Muscle of leg (tissue), 16 donors: ENCODE measurements at places on chromosomes 11 and 22. TPM values are rescaled to one million over a fixed set of nuclear protein-coding genes. Genes with fewer than 3 reads are reported as not detected.
A peak's percentile ranks its signal among the peaks of the same experiment; 100 is the strongest.

The GAS2 gene
- polyA plus RNA-seq: 8.4 TPM

GRCh38 chr22:38799265-38800002 is 5.5 kb upstream of the DNAL4 start:
- no peak overlapping the region for H3K4me3 ChIP-seq
- H3K36me3 ChIP-seq: no peaks in the 10 kb centered on the region
- no peak overlapping the region for H3K27ac ChIP-seq
- peaks cover 19% of the 10 kb centered on the region for H3K27me3 ChIP-seq
- no peak for DNase-seq

GRCh38 chr11:68373189-68373814 is 60.9 kb downstream of the LRP5 start:
- H3K27me3 ChIP-seq: no peaks in the 10 kb centered on the region
- H3K4me3 ChIP-seq: no peak overlapping the region
- H3K36me3 ChIP-seq: peaks cover 43% of the 10 kb centered on the region
- peak; percentile 94 for DNase-seq
- peaks cover 92% of the 10 kb centered on the region for H3K4me1 ChIP-seq

The CENPM gene
- 9.3 TPM for polyA plus RNA-seq

The RAG1 gene
- polyA plus RNA-seq: 12.4 TPM

DNA sequence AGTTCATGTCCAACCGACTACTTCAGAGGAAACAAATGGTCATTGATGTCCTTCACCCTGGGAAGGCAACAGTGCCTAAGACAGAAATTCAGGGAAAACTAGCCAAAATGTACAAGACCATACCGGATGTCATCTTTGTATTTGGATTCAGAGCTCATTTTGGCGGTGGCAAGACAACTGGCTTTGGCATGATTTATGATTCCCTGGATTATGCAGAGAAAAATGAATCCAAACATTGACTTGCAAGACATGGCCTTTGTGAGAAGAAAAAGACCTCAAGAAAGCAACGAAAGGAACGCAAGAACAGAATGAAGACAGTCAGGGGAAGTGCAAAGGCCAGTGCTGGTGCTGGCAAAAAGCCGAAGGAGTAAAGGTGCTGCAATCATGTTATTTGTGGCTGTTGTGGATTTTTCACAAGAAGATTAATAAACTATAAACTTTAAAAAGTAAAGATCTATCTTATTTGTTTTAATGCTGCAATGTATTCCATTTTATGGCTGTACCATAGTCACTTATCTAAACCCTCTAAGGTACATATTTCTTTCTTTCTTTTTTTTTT is 20.1 kb upstream of the HIPK3 start:
- H3K36me3 ChIP-seq: no peaks in the 10 kb centered on the region
- no peak overlapping the region for H3K27ac ChIP-seq
- no peak overlapping the region for H3K4me3 ChIP-seq
- H3K27me3 ChIP-seq: no peaks in the 10 kb centered on the region
- no peak for DNase-seq

DNA sequence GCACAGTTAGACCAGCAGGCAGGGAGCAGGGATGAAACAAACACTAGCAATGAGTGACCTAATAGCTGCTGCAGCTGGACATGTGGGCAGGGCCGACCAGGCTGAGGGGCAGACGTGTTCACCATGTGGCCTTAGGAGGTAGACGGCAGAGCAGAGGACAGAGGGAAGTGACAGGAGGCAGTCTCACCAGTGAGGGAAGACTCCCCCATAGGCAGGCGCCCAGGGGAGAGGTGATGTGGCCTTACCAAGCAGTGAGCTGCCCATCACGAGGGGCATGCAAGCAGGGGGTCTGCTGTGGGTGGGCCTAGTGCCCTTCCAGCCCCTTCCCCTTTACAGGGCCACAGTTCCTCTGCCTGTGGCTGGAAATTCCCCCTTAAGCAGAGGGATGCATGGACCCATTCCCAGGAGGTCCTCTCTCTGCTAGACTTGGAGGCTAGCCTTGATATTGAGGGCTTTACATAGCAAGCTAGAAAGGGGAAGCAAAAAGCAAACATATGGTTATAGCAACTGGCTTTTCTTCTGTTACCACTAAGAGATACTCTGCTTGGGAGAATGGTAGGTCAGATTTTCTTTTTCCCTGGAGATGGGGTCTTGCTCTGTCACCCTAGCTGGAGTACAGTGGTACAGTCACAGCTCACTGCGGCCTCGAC is 67.6 kb downstream of the MPPED1 start:
- H3K27me3 ChIP-seq: no peaks in the 10 kb centered on the region
- peaks cover 14% of the 10 kb centered on the region for H3K4me1 ChIP-seq
- no peak overlapping the region for H3K4me3 ChIP-seq

DNA sequence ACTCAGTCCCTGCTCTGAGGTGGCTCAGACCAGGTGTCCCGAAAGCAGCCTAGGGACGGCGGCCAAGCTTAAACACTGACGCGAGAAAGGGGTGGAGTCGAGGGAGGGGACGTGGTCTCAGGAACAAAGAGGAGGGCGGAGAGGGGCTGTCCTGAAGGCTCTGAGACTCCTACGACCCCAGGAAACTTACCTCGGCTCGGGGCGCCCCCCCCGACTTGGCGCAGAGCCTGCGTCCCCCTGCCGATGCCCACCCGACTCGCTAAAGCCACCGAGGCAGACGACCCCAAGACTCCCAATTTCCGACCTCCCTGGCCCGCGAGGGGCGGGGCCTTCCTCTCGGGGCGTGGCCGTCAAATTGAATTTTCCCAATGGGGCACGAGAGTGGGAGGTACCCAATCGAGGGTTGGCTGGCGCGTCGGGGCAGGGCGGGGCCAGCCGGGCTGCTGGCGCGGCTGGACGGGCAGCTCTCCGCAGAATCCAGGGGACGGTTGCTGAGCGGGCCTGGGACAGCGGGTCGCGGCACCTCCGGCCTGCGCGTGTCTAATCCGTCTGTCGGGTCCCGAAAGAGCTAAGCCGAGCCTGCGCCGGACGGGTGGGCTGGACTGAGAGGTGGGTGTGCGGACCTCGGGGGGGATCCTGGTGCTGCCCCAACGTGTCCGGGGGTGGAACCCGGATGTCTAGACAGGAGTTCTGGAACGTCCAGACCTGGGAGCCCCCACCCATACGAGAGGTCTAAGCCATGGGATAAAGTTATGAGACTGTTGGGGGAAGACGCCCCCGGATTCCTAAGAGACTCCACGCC is at the start of gene SMTN:
Gene SMTN, plus strand, starts transcription at position 471 of the 802 bp plus-strand sequence. CDS start 1,941 bp downstream, outside the sequence.
- no peaks in the 10 kb centered on the region for H3K27me3 ChIP-seq
- peaks cover 18% of the 10 kb centered on the region for H3K36me3 ChIP-seq
- peak; percentile 97 for DNase-seq
- peak within 1 kb of the TSS; percentile 94 for H3K27ac ChIP-seq

GRCh38 chr22:39898997-39899396 is 1.9 kb upstream of the GRAP2 start:
- H3K4me1 ChIP-seq: no peaks in the 10 kb centered on the region
- no peak overlapping the region for H3K4me3 ChIP-seq
- no peaks in the 10 kb centered on the region for H3K36me3 ChIP-seq
- DNase-seq: peak; percentile 72
- H3K27ac ChIP-seq: no peak overlapping the region

DNA sequence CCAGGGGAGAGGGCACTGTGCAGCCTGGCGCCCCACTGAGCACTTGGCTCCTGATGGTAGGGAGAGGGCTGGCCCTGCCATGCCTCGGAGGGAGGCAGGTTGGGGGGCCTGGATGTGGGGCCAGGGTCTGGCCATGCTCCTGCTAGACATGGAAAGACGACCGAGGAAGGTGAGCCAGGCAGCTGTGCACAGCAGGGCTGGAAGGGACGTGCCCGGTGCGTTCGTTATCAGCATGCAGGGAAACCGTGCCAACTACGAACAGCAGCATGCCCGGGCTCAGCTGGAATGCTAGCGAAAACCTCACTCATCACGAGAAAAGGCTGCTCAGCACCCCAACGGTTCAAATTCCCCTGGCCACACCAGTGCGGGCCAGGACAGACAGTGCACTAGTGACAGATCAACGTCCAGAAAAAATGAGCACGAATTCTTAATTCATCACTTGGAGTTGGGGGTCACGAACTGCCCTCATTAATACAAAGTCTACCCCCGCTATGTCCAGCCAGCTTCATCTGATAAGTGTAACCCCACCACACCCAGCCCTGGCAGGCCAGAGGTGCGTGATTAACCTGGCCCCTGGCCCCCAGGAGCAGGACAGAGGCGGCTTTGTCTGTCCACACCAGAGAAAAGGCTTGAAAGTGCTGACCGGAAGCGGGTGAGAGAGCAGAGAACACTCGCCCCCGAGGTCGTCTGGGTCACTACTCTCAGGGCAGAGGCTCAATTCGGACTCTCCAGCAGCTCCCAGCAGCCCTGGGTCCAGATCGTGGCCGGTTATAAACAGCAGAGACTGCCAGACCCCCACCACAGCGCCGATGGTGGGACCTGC is 84.2 kb downstream of the CELSR1 start:
- no peaks in the 10 kb centered on the region for H3K36me3 ChIP-seq
- no peak for DNase-seq
- H3K27ac ChIP-seq: no peak overlapping the region
- peaks cover 11% of the 10 kb centered on the region for H3K4me1 ChIP-seq

GRCh38 chr11:99268886-99269285 is 248.1 kb downstream of the CNTN5 start:
- H3K36me3 ChIP-seq: no peaks in the 10 kb centered on the region
- H3K4me3 ChIP-seq: no peak overlapping the region
- no peaks in the 10 kb centered on the region for H3K4me1 ChIP-seq
- no peak for DNase-seq

- no peak overlapping the region for H3K27ac ChIP-seq
- H3K36me3 ChIP-seq: peaks cover 68% of the 10 kb centered on the region
- peaks cover 44% of the 10 kb centered on the region for H3K4me1 ChIP-seq
- no peaks in the 10 kb centered on the region for H3K27me3 ChIP-seq
- no peak for DNase-seq
Observed at GRCh38 chr11:73976451-73977151, 6.0 kb downstream of the UCP2 start.

- no peak for DNase-seq
- no peak overlapping the region for H3K4me3 ChIP-seq
- peaks cover 7% of the 10 kb centered on the region for H3K36me3 ChIP-seq
- H3K27ac ChIP-seq: no peak overlapping the region
- H3K4me1 ChIP-seq: peaks cover 12% of the 10 kb centered on the region
Observed at GRCh38 chr11:61390161-61390560, 2.2 kb upstream of the TMEM216 start.

- H3K4me1 ChIP-seq: no peaks in the 10 kb centered on the region
- no peak for DNase-seq
- H3K27ac ChIP-seq: no peak overlapping the region
- H3K36me3 ChIP-seq: peaks cover 16% of the 10 kb centered on the region
- H3K4me3 ChIP-seq: no peak overlapping the region
Observed at GRCh38 chr11:75265851-75266531, 25.4 kb downstream of the TPBGL start.

The CNIH2 gene
- polyA plus RNA-seq: 3.7 TPM

The ENTHD1 gene
- polyA plus RNA-seq: not detected

The FAM111B gene
- 14.4 TPM for polyA plus RNA-seq

The PDE3B gene
- polyA plus RNA-seq: 2.2 TPM

DNA sequence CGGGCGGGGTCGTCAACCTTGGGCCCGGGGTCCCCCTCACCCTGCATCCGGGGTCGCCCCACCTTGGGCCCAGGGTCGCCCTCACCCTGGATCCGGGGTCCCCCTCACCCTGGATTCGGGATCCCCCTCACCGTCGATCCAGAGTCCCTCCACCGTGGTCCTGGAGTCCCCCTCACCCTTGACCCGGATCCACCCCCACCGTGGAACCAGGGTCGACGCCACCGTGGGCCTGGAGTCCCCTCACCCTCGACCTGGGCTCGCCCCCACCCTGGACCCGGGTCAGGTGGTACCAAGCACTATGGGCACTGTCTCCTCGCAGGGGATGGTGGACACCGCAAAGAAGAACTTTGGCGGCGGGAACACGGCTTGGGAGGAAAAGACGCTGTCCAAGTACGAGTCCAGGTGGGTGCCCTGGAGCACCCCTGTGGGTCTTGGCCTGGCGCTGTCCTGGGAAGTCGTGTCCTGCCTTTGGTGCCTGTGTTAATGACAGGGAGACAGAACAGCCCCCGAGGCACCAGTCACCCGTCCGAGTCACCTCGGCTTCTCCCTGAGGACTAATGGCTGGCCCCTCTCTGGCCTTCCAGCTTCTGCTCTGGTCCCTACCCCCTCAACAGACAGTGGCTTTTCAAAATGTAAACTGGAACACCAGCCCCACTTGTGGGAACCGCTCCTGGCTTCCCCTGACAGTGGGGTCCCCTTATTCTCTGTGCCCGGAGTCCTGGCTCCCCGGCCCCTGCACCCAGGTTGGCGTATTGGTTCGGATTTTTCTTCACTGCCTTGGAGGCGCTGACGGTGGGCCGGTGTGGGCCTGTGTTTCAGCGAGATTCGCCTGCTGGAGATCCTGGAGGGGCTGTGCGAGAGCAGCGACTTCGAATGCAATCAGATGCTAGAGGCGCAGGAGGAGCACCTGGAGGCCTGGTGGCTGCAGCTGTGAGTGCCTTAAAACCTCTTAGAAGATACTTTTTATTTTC is 762 bp downstream of the CRELD2 start:
- peak overlapping the region; percentile 59 for H3K4me3 ChIP-seq
- H3K27me3 ChIP-seq: no peaks in the 10 kb centered on the region
- H3K36me3 ChIP-seq: peaks cover 23% of the 10 kb centered on the region
- no peak for DNase-seq

DNA sequence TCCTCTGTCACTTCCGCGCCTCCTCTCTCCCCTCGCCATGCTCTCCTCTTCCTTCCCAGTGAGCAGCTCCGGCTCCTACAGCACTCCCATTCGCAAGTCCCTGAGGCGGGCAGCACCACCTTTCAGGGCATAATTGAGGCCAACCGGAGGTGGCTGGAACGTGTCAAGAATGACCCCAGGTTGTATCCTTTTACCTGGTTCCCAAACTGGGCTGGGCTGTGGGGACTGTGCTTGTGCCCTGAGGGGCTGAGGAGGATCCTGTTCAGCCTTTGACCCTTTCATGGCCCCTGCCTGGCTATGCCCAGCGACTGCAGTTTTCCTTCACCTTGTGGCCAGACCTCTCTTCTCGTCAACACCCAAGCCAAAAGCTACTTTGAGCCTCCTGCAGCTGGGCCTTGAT is 84.1 kb downstream of the CEP164 start:
- H3K27ac ChIP-seq: no peak overlapping the region
- DNase-seq: no peak
- peaks cover 32% of the 10 kb centered on the region for H3K36me3 ChIP-seq
- H3K4me1 ChIP-seq: no peaks in the 10 kb centered on the region
- no peak overlapping the region for H3K4me3 ChIP-seq

DNA sequence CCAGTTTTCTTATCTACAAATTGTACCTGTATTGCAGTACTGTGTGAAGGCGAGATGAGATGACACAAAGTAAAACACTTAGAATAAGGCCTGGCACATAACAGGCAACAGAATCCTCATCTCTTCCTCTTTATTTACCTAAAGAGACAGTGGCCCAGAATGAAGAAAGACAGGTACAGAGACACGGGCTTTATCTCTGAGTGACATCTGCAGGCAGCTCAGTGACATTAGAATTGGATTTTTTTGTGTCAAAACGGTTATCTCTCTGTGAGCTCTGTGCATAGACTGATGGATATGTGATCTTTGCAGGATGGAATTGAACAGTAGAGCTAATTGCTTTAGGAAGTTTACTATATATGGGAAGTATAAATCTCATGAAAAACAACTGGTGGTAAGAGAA is 36.2 kb upstream of the TRPC6 start:
- DNase-seq: no peak
- no peak overlapping the region for H3K27ac ChIP-seq
- H3K27me3 ChIP-seq: no peaks in the 10 kb centered on the region
- no peaks in the 10 kb centered on the region for H3K4me1 ChIP-seq
- no peak overlapping the region for H3K4me3 ChIP-seq

- H3K27ac ChIP-seq: no peak overlapping the region
- H3K36me3 ChIP-seq: peaks cover 17% of the 10 kb centered on the region
- no peak for DNase-seq
- no peaks in the 10 kb centered on the region for H3K27me3 ChIP-seq
- peaks cover 39% of the 10 kb centered on the region for H3K4me1 ChIP-seq
Observed at GRCh38 chr11:77090373-77091111, 12.1 kb upstream of the OMP start.

The GVQW3 gene
- polyA plus RNA-seq: 6.0 TPM

The PITPNM1 gene
- 8.2 TPM for polyA plus RNA-seq
